ENCODE measurements at places on chromosomes 13 and 19.

GRCh38 chr19:43519436-43520088 lies 7.4 kb downstream of the ETHE1 start:
- peak; percentile 82 for DNase-seq

DNA sequence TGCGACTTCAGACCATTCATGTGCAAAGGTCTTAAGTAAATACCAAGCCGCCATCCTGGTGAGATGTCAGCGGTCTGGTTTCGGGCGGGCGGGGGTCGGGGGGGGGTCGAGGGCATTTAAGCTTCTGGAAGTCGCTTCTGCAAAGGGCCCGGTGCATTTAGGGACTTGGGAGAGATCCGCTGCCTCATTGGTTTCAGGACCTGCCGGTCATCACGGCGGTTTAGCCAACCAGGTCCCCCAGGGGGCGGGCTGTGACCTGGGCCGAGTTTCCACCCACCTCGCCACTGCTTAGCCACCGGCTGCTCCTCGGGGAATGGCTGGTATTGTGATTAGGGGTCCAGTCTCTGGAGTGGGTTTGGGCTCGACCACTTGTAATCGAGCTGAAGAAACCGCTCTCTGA lies 7.8 kb downstream of the ANKLE1 start:
- peak; percentile 86 for DNase-seq

- DNase-seq = peak; percentile 66
Observed at GRCh38 chr19:4691373-4691772, 21.2 kb upstream of the MYDGF start.

- no peak for DNase-seq
Observed at GRCh38 chr19:3196933-3197205, 11.1 kb downstream of the NCLN start.

- DNase-seq = no peak
Observed at GRCh38 chr13:52374389-52374788, 31.6 kb downstream of the THSD1 start.

GRCh38 chr19:18226956-18227780 lies 930 bp upstream of the PDE4C start:
- no peak for DNase-seq

DNA sequence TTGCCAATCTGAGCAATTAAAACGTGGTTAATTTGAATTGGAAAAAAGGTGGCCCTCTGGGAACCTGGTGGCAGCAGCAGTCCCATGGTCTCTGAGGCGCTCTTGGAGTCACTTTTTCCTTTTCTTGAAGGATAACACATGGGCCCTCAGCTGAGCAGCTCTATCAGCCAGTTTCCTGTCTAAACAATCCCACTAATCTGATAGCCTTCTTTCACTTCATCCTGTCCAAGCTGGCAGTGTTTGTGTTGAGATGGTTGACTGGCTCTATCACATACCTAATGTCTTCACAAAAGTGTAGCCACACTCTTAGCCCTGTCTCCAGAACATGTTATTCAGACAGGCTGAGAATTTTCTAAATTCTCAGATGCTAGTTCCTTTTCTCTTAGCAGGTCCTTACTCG lies 10.7 kb downstream of the MZT1 start:
- no peak for DNase-seq

- DNase-seq = no peak
Observed at GRCh38 chr13:111373486-111373885, 53.0 kb downstream of the TEX29 start.

GRCh38 chr19:46896076-46896794 lies 35.4 kb downstream of the ARHGAP35 start:
- DNase-seq = no peak

DNA sequence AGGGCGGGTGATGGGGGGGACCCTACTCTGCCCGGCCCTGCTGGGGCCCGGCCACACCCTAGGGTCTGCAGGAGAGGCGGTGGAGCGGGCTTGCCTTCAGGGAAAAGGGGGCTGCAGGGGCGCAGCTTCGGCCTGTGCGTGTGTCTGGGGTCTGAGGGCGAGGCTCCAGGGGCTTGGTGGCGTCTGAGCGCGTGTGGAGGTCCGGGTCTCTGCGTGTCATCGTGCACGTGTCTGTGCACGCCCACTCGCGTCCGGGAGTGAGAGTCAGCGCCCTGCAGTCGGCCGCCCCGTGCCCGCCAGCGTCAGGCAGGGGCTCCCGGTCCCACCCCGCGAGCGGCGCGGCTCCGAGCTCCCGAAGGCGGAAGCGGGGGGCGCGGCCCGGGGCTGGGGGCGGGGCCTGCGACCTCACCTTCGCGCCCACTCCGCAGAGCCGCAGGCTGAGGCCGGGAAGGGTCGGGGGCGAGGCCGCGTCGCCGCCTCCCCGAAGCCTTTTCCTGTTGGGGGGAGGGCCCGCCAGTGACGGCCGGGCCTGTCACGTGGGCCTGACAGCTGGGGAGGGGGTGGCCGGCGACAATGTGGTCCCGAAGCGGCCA lies at the start of gene ARHGAP45:
Gene ARHGAP45 (plus strand): TSS at position 420 of the 593 bp plus-strand sequence. CDS start 239 bp downstream, outside the sequence.
- DNase-seq = peak; percentile 74

DNA sequence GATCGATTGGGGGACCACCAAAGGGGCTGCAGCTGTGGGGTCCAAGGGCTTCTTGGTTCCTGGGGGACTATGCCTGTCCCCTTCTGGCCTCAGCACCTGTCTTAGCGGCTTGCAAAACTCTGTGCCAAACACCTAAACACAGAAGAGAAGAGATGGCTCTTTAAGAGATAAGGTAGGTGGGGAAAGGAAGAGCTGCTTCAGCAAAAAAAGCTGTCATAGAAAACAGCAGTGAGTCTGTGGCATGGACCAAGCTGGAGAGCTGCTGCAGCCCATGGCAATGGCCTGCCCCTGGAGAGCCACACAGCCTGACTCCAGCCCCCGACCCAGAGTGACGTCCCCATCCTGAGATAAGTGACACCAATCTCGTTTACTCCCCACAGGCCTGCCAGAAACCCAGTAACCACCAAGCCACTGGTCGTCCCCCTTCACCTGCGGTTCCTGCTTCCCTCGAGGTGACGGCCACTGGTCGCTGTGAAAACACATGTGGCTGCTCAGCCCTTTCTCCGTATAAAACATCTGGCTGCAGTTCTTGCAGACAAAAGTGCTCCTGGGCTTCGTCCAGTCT lies 25.0 kb upstream of the NAPA start:
- DNase-seq = no peak

- no peak for DNase-seq
Observed at GRCh38 chr13:46473806-46474205, 79.2 kb upstream of the LRCH1 start.

DNA sequence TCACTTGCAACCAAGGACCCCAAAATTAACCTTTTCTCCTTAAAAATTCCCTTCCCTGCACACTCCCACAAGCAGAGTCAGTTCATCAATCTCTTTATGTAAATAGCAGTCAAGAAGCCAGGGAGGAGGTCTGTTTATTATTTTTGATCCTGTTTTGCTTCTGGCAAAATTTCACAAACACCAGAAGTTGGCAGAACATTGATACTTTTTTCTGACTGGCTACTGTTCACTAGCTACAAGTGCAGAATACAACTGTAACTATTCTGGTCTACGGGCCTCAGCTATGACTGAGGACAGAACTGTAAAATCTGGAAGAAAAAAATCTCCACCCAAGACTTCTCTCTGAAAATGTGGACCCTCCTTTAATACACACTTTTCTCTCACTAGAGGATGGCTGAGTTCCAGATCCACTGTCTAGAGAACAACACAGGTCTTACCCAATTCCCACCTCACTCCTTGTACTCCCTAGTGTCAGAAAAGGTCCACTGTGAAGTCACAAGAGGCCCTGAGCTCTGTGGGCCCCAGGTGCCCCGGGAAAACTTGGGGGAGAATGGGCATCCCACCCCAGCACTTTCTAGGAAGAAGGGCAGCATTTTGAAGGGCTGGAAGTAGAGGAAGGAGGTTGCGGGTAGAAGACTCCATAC lies 14.5 kb downstream of the STARD13 start:
- DNase-seq = no peak

DNA sequence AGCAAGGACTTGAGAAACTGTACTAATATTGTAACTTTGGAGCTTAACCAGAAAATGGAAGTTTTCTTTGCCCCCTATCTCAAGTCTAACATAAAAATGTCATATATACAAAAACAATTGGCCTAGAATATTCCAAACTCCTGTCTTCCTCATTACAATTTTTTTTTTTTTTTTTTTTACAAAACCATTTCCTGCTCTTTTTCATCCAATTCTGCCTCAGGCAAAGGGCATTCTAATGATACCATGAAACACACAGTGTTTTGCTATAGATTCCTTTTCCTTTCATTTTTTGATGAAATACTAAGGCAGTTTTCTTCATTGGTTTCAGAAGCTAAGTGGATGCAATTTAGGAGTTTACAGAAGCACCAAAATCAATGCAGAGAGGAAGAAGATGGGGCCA lies 119.7 kb downstream of the LHFPL6 start:
- no peak for DNase-seq

GRCh38 chr19:55554741-55555152 lies 9.4 kb upstream of the SBK3 start:
- no peak for DNase-seq

DNA sequence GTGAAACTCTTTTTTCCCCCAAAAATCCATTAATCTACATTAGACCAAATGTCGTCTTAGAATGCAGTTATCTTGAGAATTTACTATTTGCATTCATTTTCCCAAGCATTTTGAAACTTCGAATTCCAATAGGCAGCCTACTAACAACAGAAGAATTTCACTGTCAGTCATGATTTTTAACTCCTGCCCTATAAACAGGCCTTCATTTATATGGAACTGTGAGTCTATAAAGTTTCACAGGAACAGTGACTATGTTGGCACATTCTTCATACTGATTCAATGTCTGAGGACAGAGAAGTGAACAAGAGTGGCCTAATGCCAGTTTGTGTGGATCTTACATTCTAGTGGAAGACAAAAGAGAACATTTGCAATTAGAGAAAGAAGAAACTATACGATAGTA lies 198.0 kb downstream of the PCDH17 start:
- DNase-seq = no peak

GRCh38 chr13:23767838-23768237 lies 121.4 kb downstream of the MIPEP start:
- no peak for DNase-seq

DNA sequence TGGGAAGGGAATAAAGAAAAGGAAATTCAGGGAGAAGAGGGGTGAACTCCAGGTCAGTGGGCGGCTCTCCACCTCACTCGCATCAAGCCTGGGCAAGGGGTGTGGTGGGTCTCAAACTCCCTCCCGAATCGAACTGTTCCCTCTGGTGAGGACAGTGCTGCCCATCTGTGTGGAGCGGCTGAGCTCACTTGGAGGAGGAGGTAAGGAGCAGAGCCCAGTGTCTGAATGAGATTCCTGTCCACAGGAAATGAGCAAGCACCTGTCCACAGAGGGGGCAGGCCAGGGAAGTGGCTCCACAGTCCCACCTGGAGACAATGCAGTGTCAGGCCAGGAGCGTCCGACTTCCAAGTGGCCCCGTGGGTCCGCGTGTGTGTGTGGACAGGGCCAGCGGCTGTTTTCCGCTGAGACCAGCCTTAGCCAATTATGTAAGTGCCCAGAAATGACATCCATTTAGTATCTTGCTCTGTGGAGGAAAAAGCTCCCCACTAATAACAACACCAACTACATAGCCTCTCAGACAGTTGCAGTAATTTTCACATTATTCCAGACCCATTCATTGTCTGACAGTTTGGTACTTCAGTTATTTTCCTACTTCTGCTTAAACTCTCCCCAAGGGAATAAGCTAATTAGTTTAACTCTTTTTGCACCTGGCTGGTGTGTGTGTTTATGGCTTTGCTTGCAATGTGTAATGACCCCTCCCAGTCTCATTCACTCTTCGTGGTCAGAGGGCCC lies 114.6 kb downstream of the SOX1 start:
- DNase-seq = no peak

DNA sequence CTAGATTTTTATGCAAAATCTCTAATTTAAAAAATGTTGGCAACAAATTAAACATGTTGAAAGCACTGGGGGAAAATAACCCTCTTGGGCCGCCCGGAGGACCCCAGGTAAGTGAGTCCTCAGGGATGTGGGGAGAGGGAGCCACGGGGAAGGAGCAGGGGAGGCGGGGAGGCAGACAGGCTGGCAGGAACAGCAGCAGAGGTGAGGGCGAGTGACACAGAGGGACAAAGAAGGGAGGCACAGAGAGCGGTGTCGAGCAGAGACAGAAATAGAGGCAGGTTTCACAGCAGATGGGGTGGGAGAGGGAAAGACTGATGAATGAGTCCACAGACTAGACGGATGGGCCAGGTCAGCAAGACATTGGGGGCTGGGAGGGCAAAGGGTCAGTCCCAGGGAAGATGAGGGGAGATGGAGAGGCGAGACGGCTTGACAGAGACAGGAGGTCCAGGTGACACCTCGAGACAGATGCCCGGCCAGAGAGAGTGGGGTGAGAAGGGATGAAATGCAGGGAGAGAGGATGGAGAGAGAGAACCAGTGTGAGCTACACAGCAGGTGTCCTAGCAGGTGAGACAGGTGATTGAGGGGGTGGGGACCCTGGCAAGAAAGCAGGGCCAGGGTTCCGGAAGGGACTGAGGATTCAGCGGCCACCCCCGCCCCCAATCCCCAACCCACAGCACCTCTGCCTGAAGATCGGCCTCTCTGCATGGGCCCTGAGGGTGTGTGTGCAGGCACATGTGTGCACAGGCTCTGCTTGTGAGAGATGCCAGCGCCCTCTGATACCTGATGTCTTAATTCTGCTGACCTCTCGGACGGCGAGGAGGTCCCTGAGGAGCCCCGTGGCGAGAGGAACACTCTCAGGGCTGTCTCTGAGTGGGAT lies 3.8 kb downstream of the LRRC4B start:
- DNase-seq = no peak

GRCh38 chr13:29435125-29435911 lies 160.2 kb downstream of the SLC7A1 start:
- no peak for DNase-seq

GRCh38 chr19:30297969-30298368 lies 74.2 kb upstream of the ZNF536 start:
- no peak for DNase-seq

DNA sequence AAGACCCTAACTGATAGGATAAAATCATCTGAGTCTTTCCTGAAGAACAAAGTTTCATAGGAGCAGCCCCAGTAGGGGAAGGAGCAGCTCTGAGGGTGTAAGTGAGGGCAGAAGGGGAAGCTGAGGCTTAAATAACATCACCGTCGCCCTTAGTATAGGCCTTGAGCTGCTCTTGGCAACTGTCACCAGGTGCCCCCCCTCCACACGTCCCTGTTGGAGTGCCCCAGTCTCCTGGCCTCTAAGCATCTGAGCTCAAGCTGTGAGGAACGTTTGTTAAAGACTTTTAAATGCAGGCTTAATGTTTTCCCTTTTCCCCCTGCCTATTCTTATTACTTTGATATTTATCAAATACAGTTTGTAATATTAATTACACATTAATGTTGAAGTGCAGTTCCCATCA lies 170.6 kb downstream of the ZIC5 start:
- no peak for DNase-seq

DNA sequence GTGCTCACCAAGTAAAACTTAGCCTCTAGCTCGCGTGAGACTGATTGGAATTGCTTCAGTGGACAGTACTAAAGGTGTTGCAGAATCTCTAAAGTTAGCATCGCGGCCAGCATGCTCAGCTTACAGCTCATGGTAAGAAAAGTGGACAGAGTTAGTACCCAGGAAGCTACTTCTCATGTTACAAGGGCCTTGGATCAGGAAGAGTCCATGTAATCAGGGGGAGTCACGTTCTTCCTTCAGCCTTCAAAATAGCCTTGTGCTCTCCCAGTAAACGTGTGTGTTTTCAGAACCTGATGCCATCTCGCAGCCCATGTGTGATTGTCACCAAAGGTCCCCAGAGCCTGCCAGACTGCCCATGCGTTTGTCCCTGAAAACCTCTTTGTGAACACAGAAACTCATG lies 195.8 kb upstream of the RNF113B start:
- DNase-seq = no peak
